ENCODE measurements at places on chromosomes 1 and 21.

GRCh38 chr1:48817505-48818114, 40.9 kb upstream of the BEND5 start:
- peak; percentile 10 for DNase-seq

DNA sequence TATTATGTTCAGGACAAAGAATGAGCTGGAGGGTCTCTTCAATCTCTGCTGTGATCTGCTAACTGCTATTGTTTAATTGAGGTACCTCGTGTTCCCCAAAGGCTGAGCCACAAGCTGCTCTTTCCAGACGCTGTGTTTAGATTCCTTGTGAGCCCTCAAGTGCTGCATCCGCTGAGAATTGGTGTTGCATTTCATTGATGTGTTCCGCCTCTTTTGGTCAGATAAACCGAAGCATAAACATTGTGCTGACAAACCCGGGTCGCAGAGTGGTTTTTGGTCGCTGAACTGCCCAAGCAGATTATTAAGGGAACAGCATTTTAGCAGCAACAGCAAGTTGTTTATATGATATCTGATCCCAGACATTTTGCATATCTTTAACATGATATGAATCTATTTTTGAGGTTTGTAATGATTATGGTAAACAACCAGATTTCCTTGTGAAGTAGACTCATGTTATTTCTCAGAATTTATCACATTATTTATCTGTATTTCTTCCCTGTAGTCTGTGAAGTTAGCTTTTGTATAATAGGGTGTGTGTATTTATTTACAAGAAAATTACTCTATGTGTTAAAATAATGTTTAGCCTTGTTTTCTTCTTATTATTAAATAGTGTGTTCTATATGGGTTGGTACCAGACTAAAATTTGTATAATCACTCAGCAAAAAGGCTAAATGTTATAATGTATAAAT, 217.2 kb upstream of the C1orf105 start:
- peak; percentile 36 for DNase-seq

DNA sequence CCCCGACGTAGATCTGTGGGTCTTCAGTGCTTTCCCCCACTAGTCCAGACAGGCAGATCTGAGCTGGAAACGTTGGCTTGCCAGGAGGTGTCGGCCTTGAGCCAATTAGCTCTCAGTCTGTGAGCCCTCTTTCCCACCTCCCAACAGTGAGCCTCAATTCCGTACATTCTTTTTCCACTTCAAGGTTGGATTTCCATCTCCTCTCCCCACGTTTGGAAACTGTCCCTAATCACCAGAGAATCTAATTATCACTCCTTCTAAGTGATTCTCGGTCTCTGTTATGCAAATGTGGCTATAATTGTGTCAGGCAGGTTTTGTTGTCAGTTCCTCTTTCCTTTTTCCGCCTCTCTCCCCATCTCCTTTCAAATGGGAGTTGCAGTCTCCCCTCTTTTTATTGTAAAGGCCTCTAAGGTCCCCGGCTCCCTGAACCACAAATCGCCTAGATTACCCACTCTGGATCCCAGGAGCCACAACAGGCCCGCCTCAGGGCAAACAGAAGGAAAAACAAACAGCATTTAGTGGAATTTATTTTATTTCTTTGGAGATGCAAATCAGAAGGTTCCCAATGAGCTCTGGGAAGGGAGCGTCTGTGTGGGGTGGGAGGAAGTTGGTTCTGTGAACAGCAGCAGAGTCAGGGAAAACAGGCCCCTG, 29.4 kb upstream of the LRRN2 start:
- no peak for DNase-seq

DNA sequence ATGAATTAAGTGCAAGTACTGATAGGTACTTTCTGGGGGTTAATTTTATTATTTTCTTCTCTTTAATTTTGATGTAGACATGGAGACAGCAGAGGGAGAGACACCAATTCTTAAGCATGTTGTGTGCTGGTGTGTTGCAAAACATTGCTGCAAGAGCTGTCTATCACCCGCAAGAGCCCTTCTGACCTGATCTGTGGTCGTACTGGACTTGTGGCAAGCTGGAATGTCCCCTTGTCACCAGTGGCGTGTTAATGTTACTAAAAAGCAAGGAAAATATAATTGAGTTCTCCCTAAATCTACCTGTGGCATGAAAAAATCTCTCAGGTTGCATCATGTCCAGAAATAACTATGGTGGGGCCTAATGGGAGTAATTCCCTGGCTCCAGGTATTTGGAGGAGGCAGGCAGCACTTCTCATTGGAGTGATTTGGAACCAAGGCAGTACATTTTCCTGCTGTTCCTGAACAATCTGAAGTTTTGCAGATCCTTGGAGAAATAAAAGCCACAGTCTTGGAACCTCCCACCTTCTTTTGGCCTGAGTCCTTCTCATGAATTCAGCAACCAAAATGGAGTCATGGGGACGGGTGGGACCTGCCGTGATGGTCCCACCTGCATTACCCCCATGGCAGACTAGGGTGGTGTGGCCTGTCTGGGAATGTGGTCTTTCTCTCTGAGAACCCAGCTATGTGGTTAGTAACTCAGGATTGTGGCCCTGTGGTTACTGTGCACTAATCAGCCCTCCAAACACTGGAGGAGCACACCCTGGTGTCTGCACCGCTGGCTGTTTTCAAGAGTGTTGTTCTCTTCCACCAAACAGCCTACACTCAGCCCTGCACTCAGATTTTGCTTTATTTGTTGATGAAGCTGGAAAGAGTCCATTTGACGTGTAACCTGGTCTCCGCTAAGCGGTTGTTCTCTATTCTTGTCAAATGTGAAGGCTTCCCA, 57.4 kb downstream of the GALNT2 start:
- no peak for DNase-seq

DNA sequence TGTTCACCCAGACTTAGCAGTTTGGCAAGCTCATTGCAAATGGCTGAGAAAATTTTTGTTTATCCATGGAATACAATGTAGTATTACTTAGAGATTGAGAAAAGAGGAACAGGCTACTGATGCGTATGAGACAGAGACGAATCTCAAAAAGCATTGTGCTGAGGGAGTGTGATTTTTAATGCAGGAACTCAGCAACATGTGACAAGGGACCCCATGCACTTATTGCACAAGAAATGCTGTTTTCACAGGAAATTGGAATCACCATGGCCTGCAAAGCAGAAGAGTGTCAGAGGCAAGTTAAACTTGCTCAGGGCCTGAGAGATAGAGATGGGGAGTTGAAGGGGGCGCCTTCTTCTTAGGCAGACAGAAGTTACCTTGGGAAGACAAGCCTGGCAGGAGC, 32.6 kb upstream of the TLR5 start:
- DNase-seq, result no peak

DNA sequence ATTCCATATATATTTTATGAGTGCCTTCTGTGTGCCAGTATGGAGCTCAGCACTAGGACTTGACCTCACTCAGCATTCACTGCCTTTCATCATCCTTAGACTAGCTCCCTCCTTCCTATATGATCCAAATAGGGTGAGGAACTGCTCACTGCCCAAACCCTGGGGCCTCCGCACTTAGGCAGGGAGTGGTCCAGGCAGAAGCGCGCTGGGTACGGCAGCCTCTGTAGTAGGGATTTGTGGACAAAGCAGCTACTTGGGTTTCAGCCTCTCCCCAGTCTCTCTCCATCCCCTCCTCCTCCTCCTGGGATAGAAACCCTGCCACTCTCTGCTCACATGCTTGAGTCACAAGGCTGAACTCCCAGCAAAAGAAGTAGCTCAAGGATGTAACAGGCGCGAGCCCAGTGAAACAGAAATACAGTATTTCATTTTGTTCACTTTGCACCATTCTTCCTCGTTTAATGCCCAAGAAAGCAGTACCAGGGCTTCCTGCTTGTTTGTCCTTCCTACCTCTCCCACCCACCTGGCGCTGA, 32.9 kb downstream of the PLEKHA6 start:
- DNase-seq, result no peak

DNA sequence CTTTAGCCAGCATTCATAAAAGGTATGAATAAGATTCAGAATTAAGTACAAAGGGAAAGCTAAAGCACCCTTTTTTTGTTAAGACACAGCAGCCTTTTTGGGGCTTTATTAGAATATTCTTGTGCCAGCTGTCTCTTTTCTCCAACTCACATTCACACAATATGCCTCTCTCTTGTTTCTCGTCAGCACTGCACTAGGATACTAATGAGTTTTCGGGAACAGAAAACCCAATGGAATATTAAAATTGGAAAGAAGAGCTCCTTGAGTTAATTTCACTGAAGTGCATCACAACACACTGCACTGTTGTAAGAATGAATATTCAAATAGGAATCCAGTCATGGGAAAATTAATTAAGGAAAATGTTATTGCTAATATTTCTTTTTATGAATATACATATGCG, 410.4 kb upstream of the BEND5 start:
- DNase-seq, result no peak

GRCh38 chr1:200342511-200343311, 67.1 kb downstream of the ZNF281 start:
- DNase-seq, result peak; percentile 57

DNA sequence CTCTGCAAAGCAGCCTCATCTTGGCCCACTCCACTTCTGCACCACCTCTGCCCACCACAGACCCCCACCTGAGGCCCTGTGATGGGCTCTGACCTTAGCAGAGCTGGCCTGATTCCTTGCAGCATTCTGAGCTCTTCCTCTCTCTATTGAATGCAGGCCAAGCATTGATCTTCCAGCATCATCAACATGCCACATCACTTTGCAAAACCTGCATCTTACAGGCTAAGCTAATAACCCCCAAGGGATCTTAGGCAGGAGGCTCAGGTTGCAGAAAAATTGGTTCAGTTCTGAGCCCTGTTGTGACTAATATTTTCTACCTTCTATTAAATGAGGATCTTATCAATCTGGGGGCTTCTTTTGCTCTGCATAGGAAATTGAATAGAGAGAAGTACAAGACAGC, 78.7 kb downstream of the ATP1A1 start:
- DNase-seq, result no peak

GRCh38 chr1:231386466-231386865, 35.6 kb downstream of the EGLN1 start:
- DNase-seq, result no peak

DNA sequence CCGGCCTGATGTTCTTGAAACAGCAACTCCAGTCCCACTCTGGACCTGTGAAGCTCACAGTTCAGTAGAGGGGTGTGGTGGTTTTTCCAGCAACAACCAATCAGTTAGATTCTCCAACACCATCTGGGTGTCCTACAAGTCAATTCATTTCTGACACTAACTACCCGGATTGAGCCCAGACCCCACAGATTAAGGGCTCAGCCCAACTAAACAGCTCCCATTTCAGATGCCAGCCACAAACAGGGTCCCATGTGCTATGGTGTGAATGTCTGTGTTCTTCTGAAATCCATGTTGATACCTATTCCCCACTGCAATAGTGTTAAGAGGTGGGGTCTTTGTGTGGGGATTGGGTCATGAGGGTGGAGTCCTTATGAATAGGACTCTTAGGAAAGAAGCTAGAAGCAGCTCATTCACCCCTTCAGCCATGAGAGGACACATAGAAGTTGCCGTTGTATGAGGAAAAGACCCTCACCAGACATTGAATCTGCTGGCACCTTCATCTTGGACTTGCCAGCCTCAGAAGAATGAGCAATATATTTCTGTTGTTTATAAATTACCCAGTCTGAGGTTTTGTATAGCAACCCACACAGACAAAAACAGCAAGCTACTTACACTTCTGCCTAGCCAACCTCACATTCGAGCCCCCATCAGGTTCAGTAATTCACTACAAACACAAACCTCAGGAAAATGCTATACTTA, 53.6 kb downstream of the IRF2BP2 start:
- DNase-seq, result no peak

GRCh38 chr1:2344744-2345296, 46.5 kb downstream of the MORN1 start:
- DNase-seq, result no peak

- DNase-seq, result no peak
Observed at GRCh38 chr1:59831529-59831928, 16.8 kb downstream of the HOOK1 start.

- DNase-seq, result peak; percentile 77
Observed at GRCh38 chr1:180881806-180882509, 30.7 kb upstream of the KIAA1614 start.

GRCh38 chr1:151993084-151993733, 450 bp downstream of the S100A10 start:
- DNase-seq, result peak; percentile 63

DNA sequence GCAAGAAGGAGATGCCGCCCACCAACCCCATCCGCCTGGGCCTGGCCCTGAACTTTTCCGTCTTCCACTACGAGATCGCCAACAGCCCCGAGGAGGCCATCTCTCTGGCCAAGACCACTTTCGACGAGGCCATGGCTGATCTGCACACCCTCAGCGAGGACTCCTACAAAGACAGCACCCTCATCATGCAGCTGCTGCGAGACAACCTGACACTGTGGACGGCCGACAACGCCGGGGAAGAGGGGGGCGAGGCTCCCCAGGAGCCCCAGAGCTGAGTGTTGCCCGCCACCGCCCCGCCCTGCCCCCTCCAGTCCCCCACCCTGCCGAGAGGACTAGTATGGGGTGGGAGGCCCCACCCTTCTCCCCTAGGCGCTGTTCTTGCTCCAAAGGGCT, 732 bp downstream of the SFN start:
- no peak for DNase-seq

DNA sequence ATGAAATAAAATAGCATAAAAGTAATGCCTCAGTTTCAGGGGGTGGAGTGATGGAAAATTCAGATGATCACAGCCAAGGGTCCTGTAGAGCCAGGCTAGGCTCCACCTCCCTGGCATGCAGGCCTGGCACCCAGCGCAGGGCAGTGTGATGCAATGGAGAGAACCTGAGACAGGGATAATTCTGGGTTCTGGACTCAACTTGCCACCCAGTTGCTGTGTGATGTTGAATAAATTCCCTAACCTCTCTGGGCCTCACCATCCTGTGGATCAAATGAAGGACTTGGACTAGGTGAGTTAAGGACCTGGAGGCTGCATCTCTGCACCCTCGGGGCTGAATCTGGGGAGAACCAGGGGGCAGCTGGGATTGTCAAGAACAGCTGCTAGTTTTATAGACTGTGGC, 17.0 kb downstream of the PADI2 start:
- no peak for DNase-seq

- DNase-seq, result no peak
Observed at GRCh38 chr1:179825206-179825605, 52.4 kb downstream of the TOR1AIP2 start.

GRCh38 chr1:199646761-199647160, 380.7 kb upstream of the NR5A2 start:
- DNase-seq, result no peak

- no peak for DNase-seq
Observed at GRCh38 chr21:15291621-15292266, 226.9 kb upstream of the NRIP1 start.
